ENCODE measurements at places on chromosomes 2 and 18.

DNA sequence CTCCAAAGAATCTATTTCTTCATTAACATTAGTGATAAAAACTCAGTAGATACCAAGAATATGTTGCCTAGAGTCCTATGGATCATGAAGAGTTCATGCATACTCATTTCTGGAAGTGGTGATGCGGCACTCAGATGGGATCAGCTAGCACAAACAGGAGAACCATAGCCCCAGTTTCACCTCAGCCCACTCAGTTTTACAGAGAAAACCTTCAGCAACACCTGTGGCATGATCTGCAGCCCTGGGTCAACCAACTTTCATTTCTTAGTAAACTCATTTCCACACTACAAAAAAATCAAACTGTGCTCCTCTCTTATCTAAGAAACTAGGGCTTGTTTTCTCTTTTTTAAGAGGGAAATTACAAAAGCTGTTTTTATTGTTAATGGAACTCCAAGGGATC, 569.4 kb downstream of the CCDC85A start:
- DNase-seq: no peak

DNA sequence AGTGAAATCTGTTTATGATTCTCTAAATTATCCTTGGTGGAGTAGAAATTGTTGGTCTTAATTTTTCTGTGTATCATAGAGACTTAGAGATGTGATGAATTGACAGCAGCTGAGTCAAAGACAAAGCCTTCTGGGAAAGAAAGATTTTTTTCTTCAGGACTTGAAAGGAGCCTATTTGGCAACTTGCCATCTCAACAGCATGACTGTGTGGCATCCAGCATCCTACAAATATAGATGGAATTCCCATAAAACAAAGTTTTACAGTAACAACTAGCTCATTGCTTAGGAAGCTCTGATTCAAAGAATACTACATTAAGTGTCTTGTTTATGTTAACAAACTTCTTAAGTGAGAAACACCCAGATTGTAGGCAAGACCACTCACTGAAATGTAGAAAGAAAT, 79.2 kb upstream of the SETBP1 start:
- no peak for DNase-seq

DNA sequence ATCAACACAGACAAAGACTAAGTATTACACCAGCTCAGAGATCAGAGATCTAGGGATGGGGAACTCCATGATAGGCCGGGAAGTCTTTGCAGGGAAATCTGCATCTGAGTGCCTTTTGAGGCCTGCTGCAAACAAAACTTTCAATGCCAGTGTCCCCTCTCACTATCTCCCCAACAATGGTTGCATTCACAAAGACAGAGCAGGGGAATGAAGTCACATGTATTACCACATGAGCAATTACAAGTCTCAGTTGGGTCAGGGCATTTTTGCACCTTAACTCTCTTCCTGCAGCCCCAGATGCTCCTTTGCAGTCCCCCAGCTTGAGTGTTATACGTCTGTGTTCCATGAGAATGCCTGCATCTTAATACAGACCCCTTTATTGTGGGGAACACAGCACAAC, 1.8 kb upstream of the RNF144A start:
- DNase-seq: no peak

DNA sequence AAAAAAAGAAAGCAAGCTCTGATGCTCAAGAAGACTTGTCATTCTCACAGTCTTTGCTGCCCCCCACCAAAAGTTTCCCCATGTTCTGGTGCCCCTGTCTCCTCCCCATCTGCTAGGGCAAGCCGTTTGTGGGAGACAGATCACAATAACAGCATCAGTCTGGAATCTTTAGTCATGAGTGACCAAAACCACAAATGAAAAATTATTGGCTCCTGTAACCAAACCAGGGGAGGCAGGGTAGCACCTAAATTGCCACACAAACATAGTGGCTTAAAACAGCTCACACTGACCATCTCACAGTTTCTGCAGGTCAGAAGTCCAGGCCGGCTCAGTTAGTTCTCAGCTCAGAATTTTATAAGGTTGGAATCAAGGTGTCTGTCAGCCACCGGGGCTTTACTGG, 9.1 kb upstream of the B3GNT7 start:
- no peak for DNase-seq

GRCh38 chr2:220212296-220213080, 585.1 kb downstream of the SLC4A3 start:
- no peak for DNase-seq
